GM10248 (cell line): ENCODE measurements at places on chromosomes 7 and 10.
A peak's percentile ranks its signal among the peaks of the same experiment; 100 is the strongest.

DNA sequence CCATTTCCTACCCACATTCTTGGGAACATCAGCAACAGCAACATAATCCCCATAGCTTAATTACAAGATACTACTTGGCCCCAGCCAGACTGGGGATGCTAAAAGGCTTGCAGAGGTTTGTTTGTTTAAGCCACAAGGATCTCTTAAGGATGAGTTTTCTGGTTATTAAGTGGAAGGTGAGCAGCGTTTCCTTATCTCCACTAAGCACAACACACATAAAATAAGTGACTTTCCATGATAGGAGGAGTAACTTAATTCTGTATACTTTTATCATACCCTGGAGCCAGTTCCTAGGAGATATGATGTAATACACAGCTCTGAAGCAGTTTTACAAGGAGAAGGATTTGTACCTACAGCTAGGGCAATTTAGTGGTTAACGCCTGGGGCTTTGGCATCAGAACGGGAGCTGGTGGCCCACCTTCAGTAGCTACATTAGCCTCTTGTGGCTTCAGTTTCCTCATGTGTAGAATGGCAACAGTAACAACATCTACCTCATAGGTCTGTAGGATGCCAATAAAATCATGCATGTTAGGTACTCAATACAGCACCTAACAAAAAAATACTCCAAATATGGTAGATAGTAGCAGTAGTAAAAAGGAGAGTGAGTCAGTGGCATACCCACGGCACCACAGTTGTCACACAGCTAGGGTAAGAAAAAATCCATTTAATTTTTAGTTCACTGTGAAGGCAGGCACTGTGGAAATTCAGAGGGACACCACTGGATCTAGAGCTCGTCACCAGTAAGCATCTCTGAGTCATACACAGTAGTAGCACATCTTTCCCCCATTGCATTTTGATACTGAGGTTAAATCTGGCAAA, 55.2 kb downstream of the DOCK4 start:
- no peak for DNase-seq

DNA sequence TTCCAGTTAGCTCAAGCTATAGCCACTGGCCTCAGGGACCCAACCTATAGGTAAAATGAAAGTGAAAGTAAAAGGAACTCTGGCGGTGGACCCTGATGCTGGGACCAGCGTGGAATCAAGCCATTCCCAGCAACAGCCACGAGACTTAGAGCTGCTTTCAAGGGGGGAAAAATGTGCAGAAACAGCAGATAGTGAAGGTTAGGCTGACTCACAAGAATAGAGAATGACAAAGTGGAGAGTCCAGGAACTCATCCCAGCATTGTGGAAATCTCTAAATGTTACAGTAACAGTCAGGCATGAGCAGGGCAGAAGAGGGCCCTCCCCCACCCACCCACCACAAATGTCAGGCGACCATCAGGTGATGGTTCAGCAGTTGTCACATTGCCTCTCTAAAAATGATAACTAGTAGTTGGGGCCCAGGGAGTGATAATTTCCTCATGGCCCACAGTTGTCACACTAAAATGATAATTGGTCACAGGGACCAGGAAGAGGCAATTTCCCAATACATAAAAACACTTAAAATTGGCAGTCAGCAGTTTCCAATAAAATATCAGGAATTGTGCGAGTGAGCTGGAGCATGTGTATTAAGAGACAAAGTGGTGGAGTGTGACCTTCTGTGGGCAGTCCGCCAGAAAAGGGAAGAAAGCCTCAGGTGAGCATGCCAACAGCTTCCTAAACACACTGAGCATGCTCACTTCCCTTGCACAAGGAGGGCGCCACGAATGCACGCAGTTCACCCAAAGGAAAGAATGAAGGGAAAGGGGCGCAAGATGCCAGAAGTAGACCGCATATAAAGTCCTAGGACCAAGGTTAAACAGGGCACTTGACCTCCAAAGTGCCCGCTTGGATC, 129.8 kb upstream of the PPP1R3A start:
- DNase-seq, result no peak

GRCh38 chr10:35910234-35910633, 268.1 kb upstream of the FZD8 start:
- no peak for DNase-seq

DNA sequence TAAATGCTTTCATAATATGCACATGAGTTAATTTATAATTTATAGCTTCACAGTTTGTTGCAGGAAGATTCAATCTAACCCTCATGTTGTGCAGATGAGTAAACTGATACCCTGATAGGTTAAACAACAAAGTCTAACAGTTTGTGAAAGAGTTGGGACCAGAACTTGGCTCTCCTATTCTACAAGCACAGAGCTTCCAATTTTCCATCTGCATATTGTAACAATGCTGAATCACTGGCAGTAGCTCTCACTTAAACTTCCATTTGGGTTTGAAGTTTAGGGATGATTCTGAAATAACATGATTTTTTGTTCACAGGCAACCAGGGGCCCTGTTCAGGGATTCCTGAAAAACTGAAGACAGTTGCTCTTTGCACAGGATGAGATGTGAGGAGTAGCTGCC, 179.3 kb downstream of the XPNPEP1 start:
- no peak for DNase-seq

DNA sequence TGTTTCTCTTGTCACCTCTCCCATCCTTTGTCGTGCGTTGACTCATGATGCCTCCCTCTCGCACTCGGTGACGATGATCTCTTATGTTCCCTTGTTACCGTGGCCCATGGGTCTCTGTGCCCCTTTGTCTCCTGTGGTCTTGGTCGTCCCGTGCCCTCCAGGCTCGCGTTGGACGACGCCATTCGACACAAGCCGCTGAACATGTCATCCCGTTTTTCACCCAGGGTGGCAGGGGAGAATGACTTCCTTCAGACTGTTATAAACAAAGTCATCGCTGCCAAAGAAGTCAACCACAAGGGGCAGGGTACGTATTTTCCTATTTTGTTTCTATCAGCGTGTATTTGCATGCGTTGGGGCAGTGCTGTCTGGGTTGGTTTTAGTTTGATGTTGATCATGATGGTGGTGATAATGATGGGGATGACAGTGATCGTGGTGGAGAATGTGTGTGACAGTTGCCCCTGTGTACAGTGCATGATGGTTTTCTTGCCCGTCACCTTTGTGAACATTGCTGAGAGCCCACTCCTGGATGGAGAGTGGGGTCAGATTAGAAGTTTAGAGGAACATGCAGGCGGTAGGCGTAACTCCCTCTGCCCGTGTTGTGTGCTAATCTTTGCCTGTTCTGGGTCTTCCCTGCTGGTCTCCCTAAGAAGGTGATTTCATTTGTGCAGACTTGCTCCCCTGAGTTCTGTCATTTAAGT, 107.0 kb downstream of the DOCK1 start:
- no peak for DNase-seq

DNA sequence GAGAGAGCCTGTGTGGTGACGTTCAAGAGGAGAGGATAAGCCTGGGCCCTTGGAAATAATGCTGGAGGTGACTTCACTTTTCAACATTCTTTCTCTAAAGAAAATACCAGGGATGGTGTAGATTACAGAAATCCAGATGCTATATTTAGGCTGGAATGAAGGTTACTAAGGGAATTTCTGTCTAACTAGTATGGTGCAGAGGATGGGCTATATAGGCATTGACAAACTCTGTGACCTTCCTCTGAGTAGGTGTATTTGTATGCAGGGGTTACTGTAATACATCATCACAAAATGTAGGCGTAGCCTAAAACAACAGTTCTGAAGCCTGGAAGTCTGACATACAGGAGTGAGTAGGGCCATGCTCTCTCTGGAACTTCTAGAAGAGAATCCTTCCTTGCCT, 155.3 kb upstream of the INHBA start:
- DNase-seq, result no peak

DNA sequence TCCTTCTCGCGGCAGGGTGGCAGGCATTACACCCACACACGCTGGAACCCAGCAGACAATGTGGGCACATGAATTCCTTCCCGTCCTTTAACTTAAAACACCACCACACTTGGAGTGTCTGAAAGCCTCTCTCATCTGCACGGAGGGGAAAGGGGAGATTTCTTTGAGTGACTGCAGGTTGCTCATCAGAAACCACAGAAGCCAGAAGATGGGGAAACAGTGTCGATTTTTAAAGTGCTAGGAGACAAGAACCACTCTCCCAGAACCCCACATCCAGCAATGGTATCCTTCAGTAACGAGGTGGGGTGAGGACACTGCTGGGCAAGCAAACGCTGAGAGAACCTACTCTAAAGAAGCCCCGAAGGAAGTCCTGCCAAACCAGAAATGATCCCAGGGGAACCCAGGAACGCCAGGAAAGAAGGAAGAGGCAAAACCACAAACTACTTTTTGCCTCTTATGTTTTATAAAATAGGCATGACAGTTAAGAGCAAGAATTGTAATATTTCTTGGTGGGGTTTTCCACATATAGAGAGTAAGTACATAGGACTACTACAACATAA, 254.3 kb downstream of the ELFN1 start:
- peak; percentile 53 for DNase-seq

DNA sequence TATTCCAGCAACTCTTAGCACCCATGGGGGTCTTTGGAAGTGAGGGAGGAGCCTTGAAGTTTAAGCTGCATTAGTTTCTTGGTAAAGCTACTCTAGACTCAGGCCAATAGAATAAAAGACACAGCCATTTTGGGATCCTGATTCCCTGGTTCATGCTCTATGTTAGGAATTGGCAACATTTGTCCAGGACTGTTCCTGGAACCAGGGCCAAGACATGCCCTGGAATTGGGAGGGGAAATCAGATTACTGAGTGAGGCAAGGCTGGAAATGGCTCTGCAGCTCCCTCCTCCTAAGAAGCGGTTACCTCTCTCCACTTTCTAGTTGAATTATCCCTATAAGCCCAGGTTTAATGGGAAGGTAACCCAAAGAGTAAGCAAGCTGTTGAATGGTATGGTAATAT, 14.2 kb upstream of the BMPR1A start:
- DNase-seq, result no peak

DNA sequence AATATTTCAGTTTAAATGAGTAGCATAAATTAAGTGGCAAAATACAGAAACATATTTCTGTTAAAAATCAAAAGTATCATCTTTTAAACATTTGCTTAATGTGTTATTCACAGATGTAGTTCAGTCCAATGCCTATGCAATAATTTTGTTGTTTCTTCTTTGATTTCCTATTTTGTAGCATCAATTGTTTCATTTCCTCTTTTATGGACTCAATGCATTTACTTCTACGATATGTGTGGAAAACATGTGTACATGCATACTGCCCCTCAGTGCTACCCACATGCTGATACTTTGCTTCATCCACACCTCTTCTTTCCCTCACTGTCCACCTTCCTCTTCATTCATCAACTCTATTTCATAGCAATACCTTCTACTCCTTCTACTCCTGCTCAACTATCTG, 108.1 kb downstream of the PTN start:
- DNase-seq, result no peak

DNA sequence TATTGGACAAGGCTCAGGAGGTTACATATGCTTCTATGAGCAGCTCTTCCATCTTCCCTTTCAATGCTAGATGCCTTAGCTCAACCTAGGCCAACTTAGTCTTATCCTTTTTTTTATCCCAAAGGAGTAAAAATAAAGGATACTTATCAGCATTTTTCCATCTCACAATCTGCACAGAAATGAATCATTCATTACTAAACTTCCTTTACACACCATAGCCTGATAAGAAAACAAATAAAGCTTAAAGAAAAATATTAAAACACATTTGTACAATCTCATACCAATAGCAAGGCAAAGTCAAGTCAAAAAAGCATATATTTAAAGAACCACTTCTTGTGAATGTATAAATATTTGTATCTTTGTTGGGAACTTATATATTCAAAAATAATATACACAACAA, 407.4 kb downstream of the GRM8 start:
- DNase-seq, result no peak

GRCh38 chr7:106770191-106770590, 94.9 kb upstream of the PIK3CG start:
- no peak for DNase-seq

GRCh38 chr7:39451901-39452300, 114.3 kb upstream of the YAE1 start:
- no peak for DNase-seq

GRCh38 chr10:44786286-44786850, 124.8 kb upstream of the TMEM72 start:
- DNase-seq, result no peak

DNA sequence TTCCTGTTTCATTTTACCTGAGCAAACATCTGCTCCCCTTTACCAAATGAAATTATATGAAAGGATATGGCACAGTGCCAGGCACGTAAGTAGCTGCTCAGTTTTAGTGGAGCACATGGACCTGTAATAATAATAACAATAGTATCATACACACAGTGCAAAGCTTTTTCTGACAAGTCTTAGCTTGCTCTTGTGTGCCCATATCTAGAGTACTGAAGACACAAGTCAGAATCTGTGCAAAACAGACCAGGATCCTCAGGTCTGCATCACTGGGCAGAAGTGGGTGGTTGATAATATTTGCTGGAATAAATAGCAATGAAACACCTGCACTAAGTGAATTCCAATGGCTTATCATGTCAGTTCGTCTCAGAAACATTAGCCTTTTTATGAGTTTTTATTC, 85.5 kb upstream of the DKK1 start:
- DNase-seq, result no peak

- no peak for DNase-seq
These were observed 31.0 kb downstream of the TES start for GRCh38 chr7:116241291-116241690.

- DNase-seq, result no peak
These were observed 50.3 kb downstream of the DIP2C start for GRCh38 chr10:639001-639750.

DNA sequence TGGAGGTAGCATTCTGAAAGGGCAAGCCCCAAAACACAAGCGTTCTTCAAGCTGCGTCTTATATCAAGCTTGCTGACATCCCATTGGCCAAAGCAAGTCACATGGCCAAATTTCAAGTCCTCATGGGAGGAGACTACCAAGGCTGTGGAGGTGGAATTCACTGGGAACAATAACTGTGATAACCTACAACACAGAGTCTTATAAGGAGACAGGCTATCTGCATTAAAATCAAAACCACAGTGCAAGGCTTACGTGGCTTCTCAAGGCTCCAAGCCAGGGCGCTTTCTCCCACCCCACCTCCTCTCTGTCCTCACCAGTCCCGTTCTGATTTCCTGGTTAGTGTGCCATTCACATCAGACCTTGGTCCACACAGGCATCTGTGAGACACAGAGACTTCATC, 39.4 kb downstream of the ADRB1 start:
- DNase-seq, result no peak

DNA sequence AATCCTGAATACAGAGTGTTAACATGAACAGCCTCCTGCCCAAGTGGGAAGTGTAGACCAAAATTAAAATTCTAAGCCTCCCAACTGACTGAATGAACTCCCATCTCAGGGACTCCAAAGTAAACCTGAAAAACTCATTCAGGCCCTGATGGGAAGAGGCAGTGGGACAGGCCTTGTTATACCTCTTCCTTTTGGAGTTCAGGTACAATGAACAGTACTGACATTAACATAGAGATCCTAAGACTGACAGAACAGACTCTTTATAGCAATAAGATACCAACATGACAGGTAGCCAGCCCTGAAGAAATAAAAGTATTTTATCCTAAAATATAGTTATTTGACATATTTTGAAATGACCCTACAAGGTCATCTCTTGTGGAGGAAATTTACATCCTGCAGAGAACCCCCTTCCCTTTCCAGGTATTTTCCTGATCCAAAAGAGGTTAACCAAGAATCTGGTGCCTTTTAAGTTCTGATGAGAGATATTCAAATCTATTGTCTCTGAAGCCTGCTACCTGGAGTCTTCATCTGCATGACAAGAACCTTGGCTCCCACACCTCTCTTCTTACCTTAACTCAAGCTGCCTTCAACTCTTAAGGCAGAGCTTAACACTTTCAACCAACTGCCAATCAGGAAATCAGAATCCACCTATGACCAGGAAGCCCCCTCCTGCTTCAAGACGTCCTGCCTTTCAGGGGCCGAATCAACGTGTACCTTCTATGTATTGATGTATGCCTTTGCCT, 103.3 kb upstream of the PFKP start:
- DNase-seq, result no peak
